ENCODE measurements at places on chromosomes 3 and 15. TPM values are rescaled to one million over a fixed set of nuclear protein-coding genes. Genes with fewer than 3 reads are reported as not detected.
A peak's percentile ranks its signal among the peaks of the same experiment; 100 is the strongest.

- H3K27me3 ChIP-seq = no peaks in the 10 kb centered on the region
- DNase-seq = no peak
- H3K36me3 ChIP-seq = no peaks in the 10 kb centered on the region
- no peak overlapping the region for H3K27ac ChIP-seq
- H3K4me3 ChIP-seq = no peak overlapping the region
Observed at GRCh38 chr3:32313723-32314473, 75.4 kb downstream of the CMTM8 start.

CHRNA7 gene
- total RNA-seq = 9.1 TPM

- no peaks in the 10 kb centered on the region for H3K4me1 ChIP-seq
- no peaks in the 10 kb centered on the region for H3K36me3 ChIP-seq
- no peaks in the 10 kb centered on the region for H3K27me3 ChIP-seq
Observed at GRCh38 chr3:131608296-131608695, 105.5 kb upstream of the MRPL3 start.

CHL1 gene
- total RNA-seq = 64.8 TPM

- no peaks in the 10 kb centered on the region for H3K36me3 ChIP-seq
- no peak overlapping the region for H3K4me3 ChIP-seq
- H3K27ac ChIP-seq = no peak overlapping the region
- H3K4me1 ChIP-seq = no peaks in the 10 kb centered on the region
- H3K27me3 ChIP-seq = no peaks in the 10 kb centered on the region
Observed at GRCh38 chr3:134376786-134377426, 2.7 kb upstream of the AMOTL2 start.

DNA sequence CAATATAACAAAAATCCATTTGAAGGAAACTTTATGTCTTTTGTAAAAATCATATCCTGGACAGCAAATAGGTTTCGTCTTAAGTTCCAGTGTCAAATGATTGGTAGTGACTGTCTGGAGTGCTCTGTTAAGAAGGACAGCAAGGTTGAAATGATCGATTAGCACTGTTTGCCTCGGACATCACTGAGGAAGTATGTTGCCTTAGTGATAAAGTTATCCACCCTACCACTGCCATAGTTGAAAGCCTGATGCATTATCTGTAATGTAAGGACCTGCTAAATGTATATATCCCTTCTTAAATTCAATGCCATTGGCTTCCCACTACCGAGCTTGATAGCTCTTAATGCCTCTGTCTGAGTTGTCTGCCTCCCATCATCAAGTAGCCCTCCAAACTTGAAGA, 70.0 kb downstream of the CFAP20DC start:
- H3K27me3 ChIP-seq = no peaks in the 10 kb centered on the region
- H3K4me1 ChIP-seq = no peaks in the 10 kb centered on the region
- H3K4me3 ChIP-seq = no peak overlapping the region

DNA sequence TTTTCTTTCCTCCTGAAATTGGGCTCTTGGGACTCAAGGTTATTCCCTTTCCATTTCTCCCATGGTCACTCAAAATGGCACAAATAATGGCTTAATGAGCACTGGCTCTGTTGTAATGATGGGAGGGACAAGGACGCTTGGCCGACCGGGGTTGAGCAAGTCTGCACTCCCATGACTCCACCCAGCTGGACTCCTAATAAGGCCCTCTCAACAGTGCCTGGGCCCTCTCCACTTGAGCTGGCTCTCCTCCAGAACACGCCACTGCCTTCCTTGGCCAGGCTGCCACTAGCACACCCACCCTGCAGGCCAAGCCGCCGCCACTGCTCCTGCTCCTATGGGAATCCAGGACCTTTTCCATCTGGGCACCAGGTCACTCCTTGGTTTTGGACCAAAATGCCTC, 42.3 kb downstream of the ADCY5 start:
- H3K4me1 ChIP-seq = no peaks in the 10 kb centered on the region
- H3K27me3 ChIP-seq = no peaks in the 10 kb centered on the region
- no peak overlapping the region for H3K27ac ChIP-seq
- H3K4me3 ChIP-seq = no peak overlapping the region

GRCh38 chr15:28912422-28912821, 26.6 kb downstream of the APBA2 start:
- H3K27ac ChIP-seq = no peak overlapping the region
- no peaks in the 10 kb centered on the region for H3K27me3 ChIP-seq
- no peaks in the 10 kb centered on the region for H3K4me1 ChIP-seq
- no peak for DNase-seq
- no peak overlapping the region for H3K4me3 ChIP-seq

DNA sequence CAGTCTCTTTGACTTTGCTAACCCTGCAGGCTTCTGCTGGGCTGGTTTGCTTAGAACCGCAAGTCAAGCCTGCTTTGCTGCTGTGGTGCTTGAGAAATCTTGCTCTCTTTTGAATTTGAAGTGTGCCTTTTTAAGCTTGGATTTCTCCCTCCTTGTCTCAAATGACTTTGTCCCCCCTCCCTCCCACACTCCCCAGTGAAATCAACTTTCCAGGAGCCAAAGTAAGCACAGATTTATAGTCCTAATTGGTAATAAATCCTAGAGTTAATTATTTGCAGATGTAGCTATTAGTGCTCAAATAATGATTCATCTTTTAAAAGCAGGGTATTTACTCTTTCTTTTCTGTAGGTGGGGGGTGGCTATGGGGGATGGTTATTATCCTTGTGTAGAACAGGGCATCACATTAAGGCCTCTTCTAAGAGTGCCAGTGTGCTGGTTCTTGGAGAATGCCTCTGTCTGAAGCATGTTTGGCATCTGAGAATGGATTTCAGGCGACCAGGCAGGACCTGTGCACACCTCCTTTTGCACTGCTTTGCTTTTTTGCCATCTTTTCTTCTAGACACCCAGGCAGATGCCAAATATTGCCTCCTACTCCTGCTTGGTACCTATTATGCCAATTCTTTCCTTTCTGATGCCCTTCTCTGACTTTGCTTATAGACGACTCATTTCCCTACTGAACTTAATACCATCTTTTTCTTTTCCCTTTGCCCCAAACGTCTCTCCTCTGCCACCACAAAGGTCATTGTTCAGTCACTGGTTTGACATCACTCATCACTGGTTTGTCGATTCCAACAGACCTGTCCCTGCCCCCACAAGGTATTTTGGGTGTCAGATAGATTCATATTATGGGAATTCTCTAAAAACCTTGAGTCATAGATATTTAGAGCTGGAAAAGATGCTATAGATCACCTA, 50.7 kb downstream of the CLDN11 start:
- peak overlapping the region; percentile 78 for H3K27ac ChIP-seq
- peaks cover 10% of the 10 kb centered on the region for H3K4me1 ChIP-seq
- H3K36me3 ChIP-seq = no peaks in the 10 kb centered on the region
- peak; percentile 53 for DNase-seq
- no peaks in the 10 kb centered on the region for H3K27me3 ChIP-seq

ETV5 gene
- total RNA-seq = 17.8 TPM

GRCh38 chr3:125057186-125057850, 1.5 kb upstream of the HEG1 start:
- H3K4me1 ChIP-seq = peaks cover 22% of the 10 kb centered on the region
- no peaks in the 10 kb centered on the region for H3K36me3 ChIP-seq
- H3K27me3 ChIP-seq = no peaks in the 10 kb centered on the region
- peak; percentile 50 for DNase-seq

GRCh38 chr3:138242466-138242865, 55.4 kb downstream of the ARMC8 start:
- H3K36me3 ChIP-seq = no peaks in the 10 kb centered on the region
- DNase-seq = no peak
- H3K4me3 ChIP-seq = no peak overlapping the region
- H3K27me3 ChIP-seq = no peaks in the 10 kb centered on the region
- no peaks in the 10 kb centered on the region for H3K4me1 ChIP-seq
- H3K27ac ChIP-seq = no peak overlapping the region

PLA2G4E gene
- not detected for total RNA-seq

DNA sequence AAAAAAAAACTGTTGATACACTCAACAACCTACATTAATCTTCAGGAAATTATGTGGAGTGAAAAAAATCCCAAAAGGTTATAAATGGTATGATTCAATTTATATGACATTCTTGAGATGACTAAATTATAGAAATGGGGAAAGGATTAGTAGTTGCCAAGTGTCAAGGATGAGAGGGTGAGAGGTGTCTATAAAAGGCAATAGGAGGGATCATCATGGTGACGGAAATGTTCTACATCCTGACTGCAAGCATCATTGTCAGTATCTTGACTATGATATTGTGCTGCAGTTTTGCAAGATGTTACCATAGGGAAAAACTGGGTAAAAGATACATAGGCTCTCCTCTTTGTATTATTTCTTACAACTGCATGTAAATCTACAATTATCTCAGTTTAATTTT, 125.6 kb downstream of the FRMD5 start:
- no peaks in the 10 kb centered on the region for H3K4me1 ChIP-seq
- H3K27me3 ChIP-seq = no peaks in the 10 kb centered on the region
- no peaks in the 10 kb centered on the region for H3K36me3 ChIP-seq
- H3K27ac ChIP-seq = no peak overlapping the region
- DNase-seq = no peak

- H3K36me3 ChIP-seq = no peaks in the 10 kb centered on the region
- no peak overlapping the region for H3K4me3 ChIP-seq
- H3K27ac ChIP-seq = peak overlapping the region; percentile 93
- H3K27me3 ChIP-seq = no peaks in the 10 kb centered on the region
- DNase-seq = no peak
Observed at GRCh38 chr3:113253702-113254101, 42.3 kb downstream of the BOC start.

DNA sequence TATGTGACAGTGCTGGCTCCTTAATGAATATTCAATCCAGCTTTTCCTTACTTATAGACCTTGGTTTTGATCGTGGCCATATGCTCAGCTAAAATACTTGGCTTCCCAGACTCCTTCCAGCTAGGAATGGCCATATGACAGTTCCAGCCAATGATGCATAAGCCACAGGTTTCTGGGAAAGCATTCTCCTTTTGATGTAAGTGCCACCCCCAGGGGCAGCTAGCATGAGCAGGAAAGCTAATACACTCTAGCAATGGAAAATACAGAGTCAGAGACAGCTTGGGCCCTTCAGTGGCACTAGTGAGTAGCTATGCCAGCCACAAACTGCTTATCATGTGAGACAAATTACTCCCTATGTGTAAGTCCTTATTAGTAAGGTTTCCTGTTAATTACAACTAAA, 26.7 kb downstream of the TBC1D2B start:
- H3K27ac ChIP-seq = peak overlapping the region; percentile 71
- no peaks in the 10 kb centered on the region for H3K36me3 ChIP-seq
- no peak overlapping the region for H3K4me3 ChIP-seq
- H3K27me3 ChIP-seq = no peaks in the 10 kb centered on the region
- DNase-seq = no peak

GRCh38 chr3:172607305-172608121, 84.3 kb upstream of the TNFSF10 start:
- no peaks in the 10 kb centered on the region for H3K27me3 ChIP-seq
- H3K4me1 ChIP-seq = no peaks in the 10 kb centered on the region
- no peak for DNase-seq
- peak overlapping the region; percentile 14 for H3K27ac ChIP-seq

RETNLB gene
- total RNA-seq = not detected

DNA sequence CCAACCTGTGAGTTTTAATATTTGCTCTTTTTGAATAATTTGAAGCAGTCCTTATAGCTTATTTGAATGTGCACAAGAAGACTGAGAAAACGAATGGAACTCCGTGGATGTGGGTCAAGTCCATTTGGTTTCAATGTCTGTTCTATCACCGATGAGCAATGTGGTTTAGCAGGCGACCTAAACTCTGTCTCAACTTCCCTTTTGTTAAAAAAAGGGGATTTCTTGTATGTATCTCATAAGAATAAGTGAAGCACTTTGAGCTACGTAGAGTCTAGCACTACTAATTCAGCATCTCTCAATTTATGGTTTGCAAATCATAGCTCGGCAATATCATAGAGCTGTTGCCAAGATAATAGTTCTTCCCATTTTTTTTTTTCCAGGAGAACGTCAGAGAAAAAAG, 4.6 kb upstream of the SKIL start:
- no peak for DNase-seq
- H3K4me3 ChIP-seq = no peak overlapping the region
- no peaks in the 10 kb centered on the region for H3K27me3 ChIP-seq
- H3K4me1 ChIP-seq = no peaks in the 10 kb centered on the region

DNA sequence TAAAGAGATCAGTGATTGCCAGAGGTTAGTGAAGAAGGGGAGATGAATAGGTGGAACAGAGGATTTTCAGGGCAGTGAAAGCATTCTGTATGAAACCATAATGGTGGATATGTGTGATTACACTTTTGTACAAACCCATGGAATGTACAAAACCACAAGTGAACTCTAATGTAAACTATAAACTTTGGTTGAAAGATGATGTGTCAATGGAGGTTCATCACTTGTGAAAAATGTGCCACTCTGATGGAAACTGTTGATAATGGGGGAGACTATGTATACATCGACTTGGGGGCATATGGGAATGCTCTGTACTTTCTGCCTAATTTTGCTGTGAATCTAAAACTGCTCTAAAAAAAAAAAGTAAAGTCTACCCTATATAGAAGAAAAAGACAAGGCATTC, 68.7 kb upstream of the ARHGEF3 start:
- DNase-seq = no peak
- H3K27me3 ChIP-seq = no peaks in the 10 kb centered on the region
- no peak overlapping the region for H3K27ac ChIP-seq

DNAH12 gene
- 4.4 TPM for total RNA-seq

DNA sequence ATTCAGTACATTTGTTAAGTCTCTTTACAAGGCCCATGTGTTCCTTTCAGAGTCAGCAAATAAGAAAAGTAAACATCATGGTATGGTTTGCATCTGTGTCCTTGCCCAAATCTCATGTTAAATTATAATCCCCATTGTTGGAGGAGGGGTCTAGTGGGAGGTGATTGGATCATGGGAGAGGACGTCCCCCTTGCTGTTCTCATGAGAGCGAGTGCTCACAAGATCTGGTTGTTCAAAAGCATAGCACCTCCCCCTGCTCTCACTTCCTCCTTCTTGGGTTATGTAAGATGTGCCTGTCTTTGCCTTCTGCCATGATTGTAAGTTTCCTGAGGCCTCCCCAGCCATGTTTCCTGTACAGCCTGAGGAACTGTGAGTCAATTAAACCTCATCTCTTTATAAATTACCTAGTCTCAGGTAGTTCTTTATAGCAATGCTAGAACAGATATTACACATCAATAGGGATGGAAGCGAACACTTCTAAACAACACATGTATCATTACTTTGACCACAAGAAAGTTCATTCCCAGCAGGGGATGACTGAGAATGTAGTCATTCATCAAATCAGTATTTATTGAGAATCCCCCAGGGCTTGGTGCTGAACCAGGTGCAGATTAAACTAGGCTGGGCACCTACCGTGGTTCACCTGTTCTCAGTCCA, 4.1 kb downstream of the EFCAB12 start:
- H3K27me3 ChIP-seq = no peaks in the 10 kb centered on the region
- H3K27ac ChIP-seq = no peak overlapping the region
- no peaks in the 10 kb centered on the region for H3K4me1 ChIP-seq
- no peak overlapping the region for H3K4me3 ChIP-seq
- no peaks in the 10 kb centered on the region for H3K36me3 ChIP-seq
- DNase-seq = no peak
